ENCODE measurements at places on chromosomes 16 and 17.

- DNase-seq = no peak
These were observed 9.3 kb downstream of the GP2 start for GRCh38 chr16:20318006-20318405.

- DNase-seq = no peak
These were observed 14.2 kb downstream of the NKIRAS2 start for GRCh38 chr17:42034059-42034458.

DNA sequence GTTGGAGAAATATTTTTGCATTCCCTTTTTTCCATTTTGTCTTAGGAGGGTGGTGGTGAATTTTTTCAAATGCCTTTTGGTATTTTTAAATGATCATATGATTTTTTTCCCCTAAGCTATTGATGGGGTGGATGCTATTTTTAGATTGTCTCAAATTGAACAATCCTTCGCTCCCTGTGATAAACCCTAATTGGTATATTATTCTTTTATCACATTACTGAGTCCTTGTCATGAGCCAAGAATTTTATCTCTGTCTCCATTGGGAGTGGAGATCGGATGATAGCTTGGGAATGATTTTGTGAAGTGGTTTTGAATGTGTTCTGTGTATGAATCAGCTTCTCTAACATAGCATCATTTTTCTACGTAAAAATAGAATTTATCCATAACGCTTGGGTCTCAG lies 15.4 kb downstream of the NECAB2 start:
- DNase-seq = no peak

DNA sequence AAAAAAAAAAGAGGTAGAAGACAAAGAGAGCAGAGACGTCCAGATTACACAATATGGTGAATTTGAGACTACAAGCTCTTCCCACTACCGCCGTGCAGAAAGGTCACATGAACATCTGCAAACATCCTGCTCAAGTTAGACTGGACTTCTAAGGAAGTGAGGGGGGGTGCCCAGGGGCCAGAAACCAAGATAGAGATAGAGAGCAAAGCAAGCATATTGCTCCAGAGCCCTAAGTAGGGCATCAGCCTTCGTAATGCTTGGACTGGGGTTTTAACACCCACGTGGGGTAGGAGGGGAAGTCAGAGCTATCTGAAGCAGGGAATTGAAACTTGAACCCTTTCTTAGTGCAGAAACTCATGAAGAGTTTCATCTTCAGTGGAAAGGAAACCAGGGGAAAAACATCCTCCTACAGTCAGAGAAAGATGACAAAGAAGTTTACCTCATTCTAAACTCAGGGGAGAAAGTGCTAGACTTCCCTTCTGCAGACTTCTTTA lies 8.7 kb downstream of the CLEC19A start:
- DNase-seq = no peak

GRCh38 chr17:2690165-2691068 lies 21.1 kb downstream of the CLUH start:
- no peak for DNase-seq

GRCh38 chr16:67277294-67277998 lies 1.9 kb upstream of the PLEKHG4 start:
- DNase-seq = no peak

DNA sequence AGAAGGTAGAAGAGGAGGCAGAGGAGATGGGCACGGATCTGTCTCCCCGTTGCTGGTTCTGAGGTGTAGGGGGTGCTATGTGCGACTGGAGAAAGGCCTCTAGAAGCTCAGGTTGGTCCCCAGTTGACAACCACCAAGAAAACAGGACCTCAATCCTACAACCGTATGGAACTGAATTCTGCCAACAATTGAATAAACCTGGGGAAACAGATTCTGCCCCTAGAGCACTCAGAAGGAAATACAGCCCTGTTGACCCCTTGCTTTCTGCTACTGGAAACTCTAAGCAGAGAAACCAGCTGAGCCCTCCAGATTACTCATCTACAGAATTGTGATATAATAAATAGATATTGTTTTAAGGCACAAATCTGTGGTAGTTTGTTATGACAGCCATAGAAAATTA lies 313.0 kb upstream of the GOT2 start:
- DNase-seq = no peak

DNA sequence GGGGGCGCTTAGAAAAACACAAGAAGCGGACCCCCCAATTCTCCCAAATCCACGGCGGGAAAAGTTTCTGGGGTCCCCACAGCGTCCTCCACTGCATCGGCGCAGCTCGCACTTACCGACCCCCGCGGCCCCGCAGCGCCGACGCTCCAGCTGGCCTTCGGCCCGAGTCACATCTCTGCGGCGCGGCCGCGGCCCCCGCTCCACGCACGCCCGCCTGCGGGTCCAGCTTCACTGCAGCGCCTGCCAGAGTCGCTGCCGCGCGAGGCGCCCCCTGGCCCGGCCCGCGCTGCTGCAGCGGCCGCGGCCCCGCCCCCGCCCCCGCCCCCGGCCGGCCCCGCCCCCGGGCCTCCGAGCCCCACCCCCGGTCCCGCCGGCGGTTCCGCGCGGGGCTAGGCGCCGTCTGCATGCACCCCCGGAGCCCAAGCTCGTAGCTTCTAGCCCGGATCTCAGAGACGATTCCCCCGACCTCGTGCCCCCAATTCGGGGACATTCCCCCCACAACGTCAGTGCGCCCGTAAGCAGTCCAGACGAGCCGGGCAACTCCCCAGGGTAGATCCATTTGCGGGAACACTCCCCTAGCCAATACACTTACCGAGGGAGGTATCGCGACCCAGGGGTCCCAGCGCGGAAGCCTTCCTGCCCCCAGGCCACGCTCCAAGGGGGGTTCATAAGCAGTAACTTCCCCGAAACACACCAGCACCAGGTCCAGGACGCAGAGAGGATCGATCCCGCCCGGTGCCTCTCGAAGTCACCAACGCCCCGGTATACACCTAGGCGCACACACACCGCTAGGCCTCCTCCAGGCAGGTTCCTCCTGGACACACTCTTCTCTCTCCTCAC lies at the start of gene GPRC5B:
TSS of gene GPRC5B (minus strand) at position 238 of the 840 bp plus-strand sequence. CDS start 12,003 bp downstream, outside the sequence.
- no peak for DNase-seq

GRCh38 chr17:15436473-15437302 lies 30.7 kb downstream of the CDRT4 start:
- no peak for DNase-seq

Data from stimulated activated CD4-positive, alpha-beta T cell treated with anti-CD3 and anti-CD28 coated beads, Interleukin-1b, Interleukin-23, amount 100 ng/mL, for 1 hour (primary cell).